ENCODE measurements at places on chromosomes 5 and 9. TPM values are rescaled to one million over a fixed set of nuclear protein-coding genes. Genes with fewer than 3 reads are reported as not detected.

DNA sequence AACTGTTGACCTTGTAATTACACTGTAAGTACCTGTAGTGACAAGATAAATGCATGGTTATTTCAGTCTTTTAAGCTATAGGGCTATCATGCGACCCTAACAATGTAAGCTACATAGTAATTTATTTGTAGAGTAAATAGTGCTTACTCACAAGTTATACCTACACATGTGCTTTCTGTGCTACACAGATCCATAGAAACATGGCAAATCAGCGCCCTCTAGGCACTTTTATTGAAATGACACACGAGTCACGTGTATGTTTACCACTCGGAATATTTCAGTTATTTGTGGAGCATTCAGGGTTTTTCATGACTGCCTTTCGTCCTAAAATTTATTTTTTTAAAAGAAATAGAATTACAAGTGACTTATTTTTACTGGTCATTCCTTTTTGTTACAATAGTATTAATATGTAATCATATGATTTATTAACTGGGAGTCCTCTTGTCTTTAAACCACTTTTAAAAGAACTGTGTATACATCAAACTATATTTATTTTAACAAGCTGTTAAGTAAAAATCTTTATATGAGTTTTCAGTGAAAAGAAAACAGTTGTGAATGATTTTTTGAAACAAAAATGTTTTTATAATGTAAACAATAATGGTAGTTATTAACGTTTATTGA is 1242.3 kb upstream of the WWC1 start:
- no peak for DNase-seq

The GARIN3 gene
- total RNA-seq: not detected

DNA sequence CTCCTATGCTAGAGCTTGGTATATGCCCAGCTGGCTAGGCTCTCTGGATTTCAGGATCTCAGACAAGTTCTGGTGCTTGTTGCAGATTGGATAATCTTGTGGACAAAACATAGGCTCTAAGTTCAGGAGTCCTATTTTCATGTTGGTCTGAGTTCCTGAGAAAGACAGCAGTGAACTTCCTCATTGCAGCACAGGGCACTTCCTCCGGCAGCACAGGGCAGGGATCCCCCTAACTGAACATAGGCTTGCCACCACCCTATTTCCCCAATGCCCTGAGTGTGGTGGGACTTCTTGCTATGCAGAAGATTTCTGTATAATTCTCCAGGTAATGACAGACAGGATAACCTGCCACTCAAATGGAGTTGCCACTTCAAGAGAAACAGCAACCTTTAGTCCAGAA is 220.1 kb downstream of the PIK3R1 start:
- no peak for DNase-seq

The IL13 gene
- not detected for total RNA-seq

The CNOT6 gene
- total RNA-seq: 12.0 TPM

The KCNT1 gene
- total RNA-seq: 1.2 TPM

DNA sequence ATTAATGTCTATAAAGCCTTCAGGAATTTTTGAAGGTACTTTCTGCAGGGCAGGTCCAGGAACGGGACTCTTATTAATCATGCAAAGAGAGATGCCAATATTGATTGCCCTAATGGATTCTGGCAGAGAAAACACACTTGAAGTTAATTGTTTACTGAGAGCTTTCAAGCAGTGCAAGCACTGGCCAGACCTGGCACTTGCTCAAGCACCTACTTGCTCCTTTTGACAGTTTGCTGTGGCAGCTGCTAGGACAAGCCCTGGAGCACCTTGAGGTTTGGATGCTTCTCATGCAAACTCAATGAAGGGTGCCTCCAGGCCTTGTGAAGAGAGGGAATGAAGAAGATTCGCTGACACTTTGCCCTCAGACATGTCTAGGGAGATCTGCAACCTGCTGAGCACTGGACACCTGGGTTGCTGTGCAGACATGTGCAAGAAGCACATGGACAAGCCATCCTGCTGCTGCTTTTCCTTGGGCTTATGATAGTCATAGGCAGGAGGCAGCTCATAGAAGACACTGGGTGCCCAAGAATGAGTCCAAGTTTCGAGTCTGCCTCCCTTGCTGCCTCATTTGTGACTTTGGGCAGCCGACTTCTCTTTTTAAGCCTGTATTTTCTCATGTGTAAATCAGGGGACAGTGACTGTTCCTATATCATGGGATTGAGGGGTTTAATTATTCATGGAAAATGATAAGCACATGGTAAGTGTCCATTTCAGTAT is 88.8 kb upstream of the EQTN start:
- DNase-seq: no peak

GRCh38 chr5:115842089-115842935 is 577 bp downstream of the AP3S1 start:
- DNase-seq: no peak

GRCh38 chr5:150117945-150118560 is 31.7 kb upstream of the CSF1R start:
- no peak for DNase-seq

The BARX1 gene
- not detected for total RNA-seq

- DNase-seq: peak; percentile 42
Observed at GRCh38 chr9:95167998-95168397, 149.5 kb downstream of the FANCC start.

GRCh38 chr5:100430268-100431195 is 104.6 kb upstream of the FAM174A start:
- DNase-seq: peak; percentile 31

- no peak for DNase-seq
Observed at GRCh38 chr5:11037941-11038340, 276.9 kb upstream of the DAP start.

DNA sequence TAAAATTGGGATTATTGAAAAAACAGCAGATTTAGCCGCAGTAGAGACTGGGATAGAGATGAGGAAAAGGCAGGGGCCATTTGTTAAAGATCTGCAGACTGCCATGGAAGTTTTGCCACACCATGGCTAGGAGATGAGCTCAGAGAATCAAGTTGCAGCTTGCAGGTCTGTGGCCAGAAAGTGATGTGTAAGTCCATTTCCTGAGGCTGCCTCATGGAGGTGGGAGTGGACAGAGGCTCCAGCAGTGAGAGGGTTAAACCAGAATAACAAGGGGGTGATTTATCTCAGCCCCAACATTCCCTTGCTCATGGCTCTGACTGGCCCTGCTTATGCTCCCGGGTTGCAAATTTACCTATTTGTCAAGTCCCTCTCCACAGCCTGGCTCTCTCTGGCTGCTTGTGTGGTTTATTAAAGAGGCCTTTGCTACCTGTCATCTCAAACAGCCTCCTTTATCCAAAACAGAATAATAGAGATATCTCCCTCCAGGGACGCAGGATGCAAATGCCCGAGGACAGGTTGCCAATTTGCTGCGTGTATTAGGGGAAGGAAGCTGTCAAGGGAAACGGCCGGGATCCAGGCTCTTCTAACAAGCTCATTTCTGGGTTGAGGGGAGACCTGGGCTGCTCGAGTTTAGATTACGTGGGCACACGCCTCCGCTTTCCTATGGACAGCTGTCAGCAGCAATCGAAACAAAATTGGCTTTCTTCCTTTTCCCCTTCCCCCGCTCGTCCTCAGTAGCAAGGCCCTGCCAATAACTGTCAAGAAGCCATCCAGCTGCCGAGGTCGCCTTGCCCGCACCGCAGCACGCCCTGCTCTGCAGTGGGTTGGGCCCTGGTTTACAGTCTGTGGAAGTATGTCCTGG is 72.8 kb upstream of the PITX1 start:
- peak; percentile 11 for DNase-seq

- DNase-seq: no peak
Observed at GRCh38 chr5:60014331-60014730, 120.8 kb upstream of the PDE4D start.

DNA sequence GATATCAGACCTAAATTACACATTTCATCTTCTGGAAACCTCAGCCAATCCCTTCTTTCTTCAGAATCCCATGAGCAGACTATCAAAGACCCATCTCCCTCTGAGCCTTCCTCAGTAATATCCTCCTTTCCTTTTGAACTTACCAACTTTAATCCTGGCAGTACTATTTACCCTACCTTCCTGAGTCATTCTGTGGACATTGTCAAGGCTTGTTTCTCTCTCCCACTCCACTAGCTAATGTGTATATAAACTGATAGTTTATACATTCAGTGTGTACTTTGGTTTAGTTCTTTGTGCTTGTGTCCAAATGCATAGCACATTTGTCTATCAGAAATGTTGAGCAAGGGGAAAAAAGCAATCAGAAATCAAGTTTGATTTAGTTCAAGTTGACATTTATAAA is 568.3 kb downstream of the CSNK1G3 start:
- no peak for DNase-seq

The HK3 gene
- 16.8 TPM for total RNA-seq

GRCh38 chr5:33854733-33855151 is 37.0 kb downstream of the ADAMTS12 start:
- peak; percentile 55 for DNase-seq

The FOXD4 gene
- not detected for total RNA-seq

DNA sequence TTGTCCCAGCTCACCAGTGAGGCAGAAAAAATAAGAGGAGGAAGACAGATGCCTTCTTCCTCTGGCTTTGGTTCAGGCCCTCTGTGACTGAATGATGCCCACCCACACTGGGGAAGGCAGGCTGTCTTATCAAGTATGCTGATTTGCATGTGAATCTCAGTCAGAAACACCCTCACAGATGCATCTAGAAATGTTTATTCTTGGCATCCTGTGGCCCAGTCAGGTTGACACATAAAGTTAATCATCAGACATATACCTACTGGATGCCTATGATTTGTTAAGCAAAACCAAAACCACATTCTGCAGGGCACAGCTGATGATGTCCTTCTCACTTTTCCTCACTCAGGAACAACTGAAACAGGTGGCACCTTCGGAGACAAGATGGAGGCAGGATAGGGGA is 243.4 kb upstream of the KCNN2 start:
- DNase-seq: no peak

DNA sequence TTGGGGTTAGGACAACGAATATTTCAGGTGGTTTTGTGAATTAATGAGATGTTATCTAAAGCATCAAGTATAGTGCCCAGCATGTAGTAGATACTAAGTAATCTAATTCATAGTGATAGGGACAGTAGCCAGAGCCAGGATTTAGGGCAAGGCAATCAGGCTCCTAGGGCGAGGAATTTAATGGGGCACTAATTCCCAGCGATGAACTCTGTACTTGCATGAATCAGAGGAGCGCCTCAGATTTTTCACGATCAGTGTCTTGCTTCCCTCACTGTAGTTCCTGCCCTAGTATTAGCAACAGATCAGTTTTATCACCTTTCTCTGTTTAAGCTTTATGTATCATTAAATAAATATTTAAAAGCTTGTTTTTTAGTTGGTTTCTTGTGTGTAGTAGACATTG is 3.1 kb downstream of the AGGF1 start:
- no peak for DNase-seq

The ANKRD18A gene
- 5.0 TPM for total RNA-seq

GRCh38 chr9:115234094-115234493 is 116.1 kb upstream of the TNC start:
- no peak for DNase-seq

- DNase-seq: peak; percentile 26
Observed at GRCh38 chr9:110744715-110745384, 76.3 kb downstream of the MUSK start.

DNA sequence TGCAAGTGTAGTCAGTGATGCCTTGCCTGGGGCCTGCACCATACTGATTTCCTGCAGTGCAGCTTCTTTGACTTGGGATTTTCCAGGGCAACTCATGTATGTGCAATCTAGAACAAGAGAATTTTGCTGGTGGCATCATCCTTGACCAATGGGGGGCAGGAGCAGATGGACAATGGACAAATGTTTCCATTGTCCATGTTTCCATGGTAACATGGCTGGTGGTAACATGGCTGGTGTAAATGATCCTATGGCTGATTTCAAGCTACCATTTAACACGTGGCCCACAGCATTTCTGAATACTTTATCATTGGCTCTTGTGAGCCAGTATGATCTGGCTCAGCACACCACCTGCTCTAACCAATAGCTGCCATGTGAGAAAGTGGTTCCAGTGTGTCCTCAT is 130.1 kb upstream of the OSMR start:
- no peak for DNase-seq

The TRIM7 gene
- 5.9 TPM for total RNA-seq

DNA sequence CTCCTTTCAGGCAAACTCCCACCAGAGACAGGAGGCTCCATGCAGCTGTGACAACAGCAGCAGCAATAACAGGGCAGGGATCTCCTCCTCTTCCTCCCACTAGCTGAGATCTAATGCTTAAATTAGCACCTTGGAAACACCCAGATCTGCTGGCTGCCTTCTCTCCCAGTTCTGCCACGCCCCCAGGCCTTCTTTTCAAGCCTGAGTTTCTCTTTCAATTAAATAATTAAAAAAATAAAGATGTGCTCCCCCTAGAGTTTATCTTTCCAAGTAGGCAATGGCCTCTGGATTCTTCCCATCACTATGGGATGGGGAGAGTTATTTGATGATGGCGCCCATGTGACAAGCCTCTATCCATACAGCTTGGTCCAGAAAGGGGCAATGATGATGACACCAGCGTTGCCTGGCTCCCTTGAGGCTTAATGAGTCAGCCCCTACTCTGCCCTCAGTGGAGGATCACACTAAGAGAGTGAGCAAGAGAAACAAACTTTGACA is 3.8 kb downstream of the FAM219A start:
- DNase-seq: peak; percentile 53

The ST6GALNAC6 gene
- 56.7 TPM for total RNA-seq

DNA sequence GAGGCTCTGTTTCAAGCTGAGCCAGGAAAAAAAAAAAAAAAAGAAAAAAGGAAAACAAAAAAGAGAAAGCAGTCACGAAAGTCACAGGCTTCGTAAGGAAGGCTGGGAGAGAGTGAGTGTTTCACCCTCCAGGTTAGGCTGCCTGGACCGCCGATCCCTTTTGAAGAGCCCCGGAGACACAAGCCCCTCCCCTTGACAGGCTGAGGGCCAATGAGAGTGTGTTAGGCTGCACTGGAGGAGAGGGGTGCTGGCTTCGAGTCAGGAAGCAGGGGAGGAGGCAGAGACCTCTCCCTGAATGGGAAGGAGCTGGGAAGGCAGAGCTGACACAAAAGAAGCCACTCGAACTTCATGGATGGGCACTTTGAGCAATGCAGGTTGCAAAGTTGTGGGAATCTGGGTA is at the start of gene NMUR2:
TSS of gene NMUR2 (minus strand) at position 135 of the 400 bp plus-strand sequence. CDS start 166 bp downstream, outside the sequence.
- no peak for DNase-seq

The CKMT2 gene
- 742 TPM for total RNA-seq
